Stimulated activated CD8-positive, alpha-beta memory T cell treated with anti-CD3 and anti-CD28 coated beads, Interleukin-4, amount 100 ng/mL, for 48 hours (primary cell): ENCODE measurements at places on chromosomes 3 and 15.
A peak's percentile ranks its signal among the peaks of the same experiment; 100 is the strongest.

DNA sequence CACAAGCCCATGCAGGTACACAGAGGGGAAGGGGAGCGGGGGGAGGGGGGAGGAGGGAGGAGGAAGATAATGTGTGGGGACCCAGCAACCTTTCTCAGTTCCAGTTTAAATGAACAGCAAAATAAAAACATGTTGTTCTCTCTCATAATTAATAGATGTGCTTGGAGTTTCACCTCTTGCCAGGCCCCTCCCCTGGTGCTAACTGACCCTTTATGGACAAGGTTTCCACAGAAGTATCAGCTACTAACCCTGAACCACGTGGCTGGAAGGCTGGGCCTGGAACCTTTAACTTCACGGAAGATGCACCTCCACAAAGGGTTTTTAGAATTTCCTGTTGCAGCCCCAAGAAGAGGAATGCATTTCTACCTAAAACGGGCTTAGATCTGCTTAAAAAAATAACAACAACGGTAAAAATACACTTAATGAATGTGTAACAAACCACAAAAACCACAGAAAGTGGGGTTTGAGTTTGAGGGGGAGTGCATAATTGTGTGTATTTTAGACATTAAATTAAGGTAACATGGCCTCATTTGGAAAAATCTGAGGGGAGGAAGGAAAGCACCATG lies 14.8 kb upstream of the SMAD3 start:
- no peak for DNase-seq

DNA sequence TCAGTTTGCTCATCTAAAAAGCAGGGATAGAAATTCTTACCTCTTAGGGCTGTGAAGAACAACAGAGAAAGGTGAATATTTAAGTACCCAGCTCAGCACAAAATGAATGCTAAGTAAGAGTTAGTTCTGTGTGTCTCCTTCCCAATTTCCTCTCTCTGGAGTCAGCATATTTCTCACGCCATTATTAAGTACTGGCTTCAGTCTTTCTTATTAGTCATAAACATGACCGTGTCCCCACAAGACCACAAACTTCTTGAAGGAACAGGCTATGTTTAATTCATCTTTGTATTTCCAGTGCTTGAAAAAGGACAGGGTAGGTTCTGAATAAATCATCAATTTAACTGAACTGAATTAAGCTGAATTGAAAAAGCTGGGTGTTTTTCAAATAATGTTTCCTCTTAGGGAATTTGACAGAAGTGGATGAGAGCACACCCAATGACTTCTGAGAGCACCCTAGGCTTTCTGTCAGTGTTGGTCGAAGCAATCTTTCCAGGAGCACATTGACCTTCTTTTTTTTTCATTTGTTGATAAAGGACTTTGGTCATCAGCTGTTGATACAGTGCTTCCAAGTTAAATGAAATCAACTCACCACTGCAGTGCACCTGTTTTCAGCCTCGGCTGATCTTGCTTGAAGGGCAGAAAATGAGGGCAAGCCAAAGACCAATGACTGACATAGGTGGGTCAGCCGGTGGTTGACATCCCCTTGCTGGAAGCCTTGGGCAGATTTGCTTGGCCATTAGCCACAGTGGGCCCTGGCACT lies 324.6 kb downstream of the MFSD1 start:
- DNase-seq, result no peak

GRCh38 chr3:110741891-110742290 lies 329.7 kb upstream of the NECTIN3 start:
- no peak for DNase-seq

DNA sequence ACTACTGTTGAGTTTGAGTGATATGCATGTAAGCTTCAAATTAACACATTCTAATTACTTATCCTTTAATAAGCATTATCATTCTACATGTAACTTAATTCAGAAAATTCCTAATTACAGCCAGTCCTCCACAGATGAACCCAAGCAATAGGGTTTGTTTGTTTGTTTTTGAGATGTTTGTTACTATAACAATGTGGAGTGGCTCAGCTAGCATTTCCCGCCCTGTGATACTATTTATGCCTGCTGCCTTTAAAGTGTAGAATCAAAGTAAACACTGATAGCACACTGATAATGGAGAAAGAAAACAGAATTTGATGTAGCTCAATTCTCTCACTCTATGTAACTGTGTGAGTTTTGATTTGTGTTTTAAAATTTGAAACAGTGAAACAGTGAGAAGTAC lies 105.1 kb upstream of the IGF1R start:
- DNase-seq, result no peak

- no peak for DNase-seq
Measured at GRCh38 chr15:61527836-61528580, 298.9 kb upstream of the RORA start.

GRCh38 chr3:169146179-169146665 lies 517.3 kb downstream of the MECOM start:
- DNase-seq, result no peak

DNA sequence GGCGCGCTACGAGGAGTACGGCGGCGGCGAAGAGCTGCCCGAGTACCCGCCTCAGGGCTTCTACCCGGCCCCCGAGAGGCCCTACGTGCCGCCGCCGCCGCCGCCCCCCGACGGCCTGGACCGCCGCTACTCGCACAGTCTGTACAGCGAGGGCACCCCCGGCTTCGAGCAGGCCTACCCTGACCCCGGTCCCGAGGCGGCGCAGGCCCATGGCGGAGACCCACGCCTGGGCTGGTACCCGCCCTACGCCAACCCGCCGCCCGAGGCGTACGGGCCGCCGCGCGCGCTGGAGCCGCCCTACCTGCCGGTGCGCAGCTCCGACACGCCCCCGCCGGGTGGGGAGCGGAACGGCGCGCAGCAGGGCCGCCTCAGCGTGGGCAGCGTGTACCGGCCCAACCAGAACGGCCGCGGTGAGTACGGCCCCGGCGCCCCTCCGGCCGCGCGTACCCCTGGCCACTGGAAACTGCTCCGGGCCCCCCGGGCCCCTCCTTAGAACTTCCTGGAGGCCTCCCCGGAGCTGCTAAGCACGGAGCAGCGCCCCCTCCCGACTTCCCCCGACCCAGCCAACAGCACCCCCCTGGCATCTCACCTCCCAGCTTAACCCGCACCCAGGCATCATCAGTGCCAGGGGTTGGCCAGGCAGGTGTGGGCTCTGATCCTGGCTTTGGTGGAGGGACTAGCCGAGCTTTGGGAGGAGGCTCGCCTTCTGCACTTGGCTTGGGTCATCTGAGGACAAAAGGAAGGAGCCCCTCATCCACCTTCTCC lies 1.4 kb downstream of the LOXL1 start:
- peak; percentile 82 for DNase-seq

- DNase-seq, result no peak
Measured at GRCh38 chr15:31250033-31250432, 76.6 kb upstream of the KLF13 start.
